ENCODE measurements at places on chromosomes 5 and 9.

DNA sequence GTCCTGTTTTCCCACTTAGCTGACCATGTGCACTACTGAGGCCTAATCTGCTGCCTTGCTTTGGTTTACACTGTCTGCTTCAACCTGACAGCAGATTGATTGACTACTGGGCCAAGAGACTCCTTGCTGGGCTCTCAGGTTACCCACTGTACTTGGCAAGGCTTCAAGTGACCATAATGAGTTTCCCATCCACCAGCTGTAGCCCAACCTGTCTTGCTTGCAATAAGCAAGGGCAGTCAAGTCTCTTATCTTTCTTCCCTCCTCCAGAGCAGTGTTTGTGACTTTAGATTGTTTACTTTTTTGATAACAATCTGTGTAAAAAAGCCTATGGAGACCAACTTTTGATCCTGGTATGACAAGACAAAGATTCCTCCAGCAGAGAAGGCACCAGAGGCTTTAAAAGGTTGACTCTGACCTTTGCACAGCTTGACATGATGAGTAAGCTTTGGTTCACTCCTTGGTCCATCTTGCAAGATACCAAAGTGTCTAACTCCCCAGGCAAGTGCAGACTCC lies 912.3 kb upstream of the SEMA6A start:
- DNase-seq: peak; percentile 27

- no peak for DNase-seq
These were observed 28.7 kb downstream of the XPA start for GRCh38 chr9:97668485-97668884.

DNA sequence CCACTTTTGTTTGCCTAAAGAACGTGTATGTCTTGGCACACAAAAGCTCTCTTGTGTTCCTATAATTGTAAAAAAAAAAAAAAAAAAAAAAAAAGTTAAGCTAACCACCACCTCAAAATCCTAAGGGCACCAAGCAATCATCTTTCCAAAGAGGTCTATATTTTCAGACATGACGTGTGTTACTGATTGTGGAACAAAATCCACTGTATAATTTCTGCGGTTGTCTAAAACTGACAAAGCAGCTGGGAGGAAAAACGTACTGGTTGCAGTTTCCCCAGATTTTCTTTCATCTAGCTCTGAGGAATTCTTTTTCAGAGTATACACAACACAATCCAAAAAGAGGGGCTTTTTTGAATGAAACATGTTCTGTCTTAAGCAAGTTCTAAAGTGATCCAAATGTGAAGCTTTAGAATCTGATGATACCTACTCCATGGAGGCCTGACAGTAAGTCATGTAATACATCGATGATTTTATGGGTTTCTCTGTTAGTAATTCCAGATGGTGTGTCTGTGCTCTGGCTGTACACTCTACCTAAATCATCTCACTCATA lies 375.6 kb upstream of the NUDT12 start:
- DNase-seq: no peak

DNA sequence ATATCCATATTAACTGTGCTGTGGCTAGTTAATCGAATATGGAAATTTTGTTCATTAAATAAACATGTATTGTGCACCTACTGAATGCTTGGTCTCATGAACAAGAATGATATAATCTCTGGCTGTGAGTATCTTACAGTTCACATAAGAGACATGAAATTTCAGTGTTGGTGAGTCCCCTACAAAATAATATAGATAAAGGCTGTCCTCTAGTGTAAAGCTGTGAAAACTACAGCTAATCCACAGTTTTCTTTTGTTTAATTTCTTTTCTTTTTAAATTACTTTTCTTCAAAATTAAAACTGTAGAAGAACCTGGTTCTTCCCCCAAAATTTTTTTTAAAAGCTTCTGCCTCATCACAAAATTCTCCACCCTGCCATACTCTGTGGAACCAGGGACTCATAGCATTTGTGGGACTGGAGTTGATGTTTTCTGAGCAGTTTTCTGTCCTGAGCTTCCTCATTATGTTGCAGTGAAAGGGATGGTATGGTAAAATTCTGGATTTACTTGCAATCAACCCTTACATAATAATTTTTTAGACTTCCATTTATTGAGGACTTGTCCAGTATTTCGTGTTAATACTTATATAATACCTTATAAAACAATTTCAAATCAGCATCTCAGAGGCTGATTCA lies 135.0 kb downstream of the STK32A start:
- no peak for DNase-seq

- no peak for DNase-seq
These were observed 21.6 kb upstream of the TRIO start for GRCh38 chr5:14121552-14121951.

- peak; percentile 16 for DNase-seq
These were observed 92.4 kb downstream of the ARL15 start for GRCh38 chr5:54217826-54218503.

- DNase-seq: peak; percentile 26
These were observed 29.5 kb downstream of the TGFBI start for GRCh38 chr5:136058039-136058971.

GRCh38 chr5:15417156-15417555 lies 82.8 kb upstream of the FBXL7 start:
- DNase-seq: no peak

GRCh38 chr5:135211083-135211790 lies 177.2 kb upstream of the PITX1 start:
- no peak for DNase-seq

GRCh38 chr9:5869315-5870019 lies 21.2 kb upstream of the MLANA start:
- DNase-seq: no peak

DNA sequence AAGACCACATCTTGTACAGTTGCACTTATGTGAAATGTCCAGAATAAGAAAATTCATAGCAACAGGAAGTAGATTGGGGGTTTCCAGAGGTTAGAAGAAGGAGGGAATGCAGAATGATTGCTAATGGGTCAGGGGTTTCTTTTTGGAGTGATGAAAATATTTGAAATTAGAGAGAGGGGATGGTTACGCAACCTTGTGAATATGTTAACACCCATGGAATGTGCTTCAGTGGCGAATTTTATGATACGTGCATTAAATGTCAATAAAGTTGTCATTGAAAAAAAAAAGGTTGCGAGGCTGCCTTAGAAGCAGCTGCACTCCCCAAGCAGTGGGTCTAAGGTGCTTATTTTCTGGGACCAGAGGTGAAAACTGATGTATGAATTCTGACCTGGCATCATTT lies 64.4 kb upstream of the SUB1 start:
- DNase-seq: no peak

DNA sequence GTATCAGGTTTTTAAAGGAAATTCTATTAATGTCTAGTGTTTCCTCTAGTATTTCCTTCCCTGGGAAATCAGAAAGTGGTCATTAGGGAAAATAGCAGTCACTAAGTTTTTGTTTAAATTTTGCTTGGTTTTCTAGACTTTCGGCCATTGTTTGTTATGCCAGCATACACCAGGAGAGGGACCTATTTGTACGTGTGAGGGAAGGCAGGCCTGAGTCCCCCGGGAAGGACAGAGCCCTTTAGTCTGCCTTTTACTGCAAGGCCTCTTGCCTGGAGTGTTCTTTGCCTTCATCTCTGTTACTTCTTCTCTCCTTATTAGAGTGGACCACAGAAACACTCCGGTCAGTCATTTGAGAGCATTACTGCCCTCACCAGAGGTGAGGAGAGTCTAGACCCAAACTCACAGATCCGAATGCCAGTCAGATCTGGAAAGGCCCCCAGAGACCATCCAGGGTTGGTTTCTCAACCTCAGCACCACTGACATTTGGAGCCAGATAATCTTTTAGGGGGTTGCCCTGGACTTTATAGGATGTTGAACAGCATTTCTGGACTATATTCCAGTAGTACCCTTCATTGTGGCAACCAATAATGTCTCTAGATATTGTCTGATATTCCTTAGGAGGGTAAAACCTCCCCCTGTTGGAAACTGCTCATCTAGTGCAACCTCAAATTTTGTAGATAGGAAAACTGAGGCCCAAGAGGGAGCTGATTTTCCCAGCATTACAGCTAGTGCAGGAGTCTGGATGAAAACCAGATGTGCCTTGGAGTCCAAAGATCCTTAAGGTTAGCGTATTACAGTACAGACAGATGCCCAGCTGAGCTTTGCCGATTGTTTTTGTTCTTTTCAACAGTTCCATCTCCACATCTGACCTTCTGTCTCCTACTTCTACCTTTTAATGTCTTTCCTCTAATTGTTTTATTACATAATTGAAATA lies 93.0 kb upstream of the NIPAL4 start:
- DNase-seq: no peak

DNA sequence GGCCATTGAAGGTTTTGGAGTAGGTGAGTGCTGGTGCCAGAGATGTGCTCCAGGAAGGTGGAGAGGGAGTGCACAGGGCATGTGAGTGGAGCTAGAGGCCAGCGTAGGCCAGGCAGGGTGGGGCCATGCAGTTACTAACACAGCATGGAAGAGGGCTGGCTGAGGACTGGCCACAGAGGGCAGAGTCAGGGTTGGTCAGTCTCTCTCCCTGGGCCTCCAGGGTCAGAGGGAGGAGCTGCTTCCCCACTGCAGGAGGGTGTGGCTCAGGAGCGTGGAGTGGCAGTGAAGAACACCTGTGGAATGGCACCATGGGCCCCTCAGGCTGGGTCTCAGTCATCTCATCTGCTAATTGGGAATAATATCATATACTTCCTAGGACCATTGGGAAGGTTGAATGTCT lies 167.7 kb downstream of the MACROH2A1 start:
- no peak for DNase-seq

DNA sequence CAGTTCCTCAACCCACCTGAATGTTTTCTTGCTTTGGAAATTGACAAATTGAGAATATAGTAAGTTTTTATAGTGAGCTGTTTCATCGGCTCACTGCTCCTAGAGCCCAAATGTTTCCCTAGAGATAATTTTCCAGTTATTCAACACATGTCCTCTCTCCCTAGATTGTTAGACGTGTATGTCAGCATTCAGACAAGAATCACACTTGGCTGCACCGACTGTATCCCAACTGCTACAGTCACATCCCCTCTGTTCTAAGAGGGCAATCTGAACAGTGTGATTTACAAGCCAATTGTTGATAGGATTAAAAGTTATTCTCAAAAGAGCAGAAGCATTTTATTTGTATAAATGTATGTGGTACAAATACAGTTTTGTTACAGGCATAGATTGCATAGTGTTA lies 93.9 kb downstream of the MAMDC2 start:
- DNase-seq: no peak

GRCh38 chr5:100550531-100551051 lies 15.4 kb downstream of the FAM174A start:
- no peak for DNase-seq

- no peak for DNase-seq
These were observed 9.6 kb downstream of the SLCO4C1 start for GRCh38 chr5:102286476-102286875.

DNA sequence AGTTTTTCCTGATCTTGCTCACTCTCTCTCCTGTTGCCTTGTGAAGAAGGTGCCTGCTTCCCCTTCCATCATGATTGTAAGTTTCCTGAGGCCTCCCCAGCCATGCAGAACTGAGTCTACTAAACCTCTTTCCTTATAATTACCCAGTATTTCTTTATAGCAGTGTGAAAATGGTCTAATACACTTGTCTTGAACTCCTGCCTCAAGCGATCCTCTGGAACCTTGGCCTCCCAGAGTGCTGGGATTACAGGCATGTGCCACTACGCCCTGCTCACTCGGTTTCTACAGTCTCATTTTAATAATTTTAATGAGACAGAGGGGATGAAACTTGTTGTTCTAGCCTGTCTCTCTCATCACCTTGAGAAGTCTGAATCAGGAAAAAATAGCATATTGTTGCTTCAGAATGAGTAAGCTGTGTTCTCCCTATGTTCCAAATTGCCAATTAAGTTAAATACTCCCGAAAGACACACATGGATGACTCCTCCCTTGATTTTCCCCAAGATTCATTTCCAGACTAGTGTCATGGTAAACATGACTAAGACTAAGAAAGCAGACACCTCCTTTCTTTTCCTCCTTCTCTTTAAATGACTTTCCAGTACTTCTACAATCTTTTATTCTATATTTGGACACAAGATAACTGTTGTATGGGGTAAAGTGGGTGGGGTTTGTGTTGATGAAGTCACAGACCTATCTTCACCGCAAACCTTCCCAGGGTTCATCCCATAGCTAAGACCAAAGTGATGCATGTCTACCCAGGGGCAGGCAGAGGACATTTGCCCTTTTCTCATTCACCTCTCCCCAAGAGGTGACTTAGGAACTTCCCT lies 7.8 kb upstream of the DNAJC18 start:
- DNase-seq: no peak

- DNase-seq: no peak
These were observed 463.2 kb upstream of the KIF2A start for GRCh38 chr5:61842840-61843239.

Data from DMS153 (cell line).